ENCODE measurements at places on chromosomes 5 and 9. TPM values are rescaled to one million over a fixed set of nuclear protein-coding genes. Genes with fewer than 3 reads are reported as not detected.

GRCh38 chr9:37157726-37158377 lies 37.5 kb downstream of the ZCCHC7 start:
- no peak for DNase-seq

DNA sequence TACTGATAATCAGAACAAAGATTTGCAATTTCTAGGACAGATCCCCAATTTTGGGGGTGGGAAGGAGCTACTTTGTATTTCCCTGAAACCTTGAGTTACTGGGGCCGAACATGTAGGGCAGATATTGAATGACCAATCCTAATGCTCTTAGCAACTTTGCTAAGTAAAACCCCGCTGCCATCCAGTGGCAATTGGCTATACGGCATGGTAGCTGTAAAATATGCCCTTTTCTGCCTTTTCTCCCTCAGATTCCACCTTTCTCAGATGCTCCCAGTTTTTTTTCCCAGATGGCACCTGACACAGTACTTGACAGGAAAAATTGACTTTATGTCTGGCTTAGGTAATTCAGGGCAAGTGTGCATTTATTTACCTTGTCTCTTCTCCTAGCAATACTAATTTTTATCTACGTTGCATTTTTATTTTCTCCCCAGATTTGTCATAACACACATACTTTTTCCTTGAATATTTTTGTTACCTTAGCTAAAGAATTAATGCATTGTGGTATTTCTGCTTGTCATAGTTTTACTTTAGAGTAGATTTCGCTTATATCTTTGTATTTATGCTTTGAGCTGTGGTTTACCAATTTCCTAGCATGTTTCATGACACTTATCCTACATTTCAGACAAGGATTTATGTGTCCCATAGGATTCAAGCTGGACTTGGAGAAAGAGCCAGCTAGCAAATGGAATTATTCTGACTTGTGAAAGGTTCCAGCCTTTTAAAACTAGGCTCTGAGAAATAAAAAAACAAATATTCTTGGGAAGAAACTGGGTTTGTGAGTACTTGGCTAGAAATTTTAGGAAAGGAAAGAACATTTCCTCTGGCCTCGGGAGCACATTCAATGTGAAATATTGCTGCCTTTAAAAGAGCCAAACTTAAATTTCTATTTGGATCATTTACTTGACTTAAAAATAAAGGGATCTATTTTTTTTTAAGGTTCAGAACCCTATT lies 37.4 kb downstream of the PIK3R1 start:
- no peak for DNase-seq

- no peak for DNase-seq
Observed at GRCh38 chr5:157280927-157281326, 15.0 kb downstream of the CYFIP2 start.

Gene ZNF782
- 3.6 TPM for total RNA-seq

- DNase-seq = peak; percentile 81
Observed at GRCh38 chr5:172106511-172107356, 81.3 kb downstream of the STK10 start.

DNA sequence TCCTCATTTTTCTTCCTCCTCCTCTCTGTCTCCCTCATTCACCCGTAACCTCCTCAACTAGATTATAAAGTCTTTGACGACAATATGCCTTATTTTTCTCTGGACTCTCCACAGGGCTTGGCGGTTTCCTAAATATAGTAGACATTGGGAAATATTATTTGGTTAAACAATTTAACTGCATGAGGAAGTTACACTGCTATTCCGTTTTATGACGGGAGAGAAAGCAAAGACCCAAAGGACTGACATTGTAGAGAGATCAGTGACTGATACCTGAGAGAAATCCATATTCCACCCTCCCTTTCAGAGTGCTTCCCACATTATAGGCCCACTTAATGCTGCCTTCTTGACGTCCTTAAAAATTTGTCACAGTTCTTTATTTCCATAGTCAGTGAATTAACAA lies 51.2 kb downstream of the GDA start:
- DNase-seq = no peak

- no peak for DNase-seq
Observed at GRCh38 chr5:172111852-172112225, 76.2 kb downstream of the STK10 start.

DNA sequence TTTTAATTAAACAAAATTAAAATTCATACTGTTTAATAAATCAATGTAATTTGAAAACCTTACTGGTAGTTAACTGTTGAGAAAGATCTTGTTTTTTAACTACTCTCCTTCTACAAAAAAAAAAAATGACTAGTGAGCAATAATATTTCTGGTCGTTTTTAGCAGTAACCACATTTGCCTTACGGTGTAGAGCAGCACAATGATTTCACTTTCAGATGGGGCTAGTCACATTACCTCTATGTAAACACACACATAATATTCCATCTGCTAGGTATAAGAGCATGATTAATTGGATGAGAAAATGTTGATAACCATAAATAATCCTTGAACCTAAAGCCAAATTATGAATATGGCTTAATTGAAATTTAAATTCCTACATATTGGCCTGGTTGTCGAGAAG lies 198.1 kb downstream of the CHSY3 start:
- DNase-seq = no peak

GRCh38 chr5:106854922-106855321 lies 815.8 kb downstream of the EFNA5 start:
- no peak for DNase-seq

DNA sequence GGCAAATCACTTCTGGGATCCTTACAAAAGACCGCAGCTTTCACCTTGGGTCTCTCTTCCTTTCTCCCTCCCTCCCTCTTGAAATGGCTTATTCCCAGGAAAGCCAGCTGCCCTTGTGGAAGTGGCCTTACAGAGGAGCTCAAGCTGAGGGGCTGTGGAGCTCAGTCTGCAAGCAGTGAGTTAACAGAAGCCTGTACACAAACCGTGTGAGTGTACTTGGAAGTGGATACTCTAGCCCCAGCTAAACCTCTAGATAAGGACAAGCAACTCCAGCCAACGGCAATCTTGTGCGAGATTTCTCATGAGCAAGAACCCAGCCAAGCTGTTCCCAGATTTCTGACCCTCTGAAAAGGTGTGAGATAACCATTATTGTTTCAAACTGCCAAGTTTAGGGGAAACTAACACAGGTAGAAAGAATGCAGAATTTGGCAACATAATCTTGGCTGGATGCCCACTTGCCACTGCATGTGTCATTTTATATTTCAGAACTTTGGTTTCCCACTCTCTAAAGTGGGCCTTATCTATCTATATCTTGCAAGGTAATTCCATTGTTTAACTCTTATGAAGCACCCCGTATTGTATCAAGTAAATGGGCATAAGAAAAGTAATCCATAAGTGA lies 85.6 kb downstream of the CDH18 start:
- no peak for DNase-seq

- DNase-seq = no peak
Observed at GRCh38 chr5:44747396-44747795, 61.4 kb upstream of the MRPS30 start.

GRCh38 chr9:76358628-76359280 lies 35.5 kb downstream of the RFK start:
- DNase-seq = no peak

DNA sequence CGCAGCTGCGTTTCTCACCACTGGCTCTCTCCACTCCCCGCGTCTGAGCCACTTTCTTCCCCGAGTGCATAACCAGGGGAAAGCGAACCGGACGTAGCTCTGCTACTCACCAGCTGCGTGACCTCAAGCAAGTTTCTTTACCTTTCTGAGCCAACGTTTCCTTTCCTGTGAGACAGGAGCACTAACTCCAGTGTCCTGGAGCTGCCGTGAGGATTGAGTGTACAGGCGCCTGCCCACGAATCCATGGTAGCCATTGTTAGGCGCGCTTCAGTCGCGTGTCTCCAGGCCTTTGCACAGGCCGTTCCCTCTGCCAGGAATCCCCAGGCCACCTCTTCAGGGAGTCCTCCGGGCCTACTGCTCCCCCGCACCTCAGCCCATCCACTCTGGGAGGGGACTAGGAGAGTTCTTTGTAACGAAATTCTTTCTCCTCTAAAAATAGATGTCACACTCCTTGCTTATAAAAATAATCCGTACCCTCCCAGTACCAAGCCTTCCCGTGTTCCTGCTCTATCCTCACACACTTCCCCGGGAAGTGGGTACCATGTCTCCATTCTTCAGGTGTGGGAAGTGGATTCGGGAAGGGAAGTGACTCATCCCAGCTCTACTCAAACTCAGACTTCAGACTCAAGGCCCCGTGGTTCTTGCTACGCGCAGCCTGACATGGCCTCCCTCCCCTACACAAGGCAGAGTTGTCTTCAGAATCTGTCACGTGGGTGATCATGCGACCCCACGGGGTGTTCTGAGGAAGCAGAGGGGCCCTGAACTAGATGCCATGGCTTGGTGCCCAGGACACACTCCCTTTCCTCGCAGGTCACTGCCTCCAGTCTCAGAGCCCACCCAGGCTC lies 16.1 kb upstream of the CRB2 start:
- DNase-seq = no peak

GRCh38 chr5:31453522-31453921 lies 78.4 kb downstream of the DROSHA start:
- DNase-seq = no peak

GRCh38 chr5:170508660-170509347 lies 5.0 kb downstream of the KCNIP1 start:
- DNase-seq = no peak

Gene SWI5
- total RNA-seq = 16.3 TPM

DNA sequence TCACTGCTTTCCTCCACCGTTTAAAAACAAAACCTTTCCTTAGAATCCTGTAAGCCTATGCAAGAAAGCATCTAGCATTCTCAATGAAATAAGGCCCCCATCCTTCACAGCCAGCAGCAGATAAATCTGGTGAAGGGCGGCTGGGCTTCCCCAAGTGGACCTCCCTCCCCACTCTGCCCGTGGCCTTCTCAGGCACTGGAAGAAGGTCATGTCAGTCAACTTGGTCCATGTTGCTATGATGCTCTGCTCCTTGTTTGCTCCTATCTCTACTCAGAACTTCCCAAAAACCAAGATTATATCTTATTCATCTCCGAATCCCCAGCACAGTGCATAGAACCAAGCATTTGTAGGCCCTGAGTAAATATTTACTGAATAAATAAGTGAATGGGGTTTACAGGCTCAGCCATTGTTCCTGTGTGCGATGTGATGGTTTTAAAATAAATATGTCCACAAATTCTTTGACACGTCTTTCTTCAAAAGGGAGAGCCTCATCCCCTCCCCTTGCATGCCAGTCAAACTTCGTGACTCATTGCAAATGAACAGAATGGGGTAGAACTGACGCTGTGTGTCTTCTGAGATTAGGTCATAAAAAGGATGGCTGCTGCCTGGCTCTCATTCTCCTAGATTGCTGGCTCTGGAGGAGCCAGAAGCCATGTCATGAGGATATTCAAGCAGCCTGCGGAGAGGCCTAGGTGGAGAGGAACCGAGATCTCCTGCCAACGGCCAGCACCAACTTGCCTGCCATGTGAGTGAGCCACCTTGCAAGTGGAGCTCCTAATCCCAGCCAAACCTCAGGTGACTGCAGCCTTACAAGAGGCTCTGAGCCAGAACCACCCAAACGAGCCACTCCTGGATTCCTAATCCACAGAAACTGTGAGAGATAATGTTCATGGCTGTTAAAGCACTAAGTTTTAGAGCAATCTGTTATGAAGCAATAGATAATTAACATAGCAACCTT lies 70.5 kb downstream of the MED27 start:
- no peak for DNase-seq

Gene ACTBL2
- total RNA-seq = not detected

DNA sequence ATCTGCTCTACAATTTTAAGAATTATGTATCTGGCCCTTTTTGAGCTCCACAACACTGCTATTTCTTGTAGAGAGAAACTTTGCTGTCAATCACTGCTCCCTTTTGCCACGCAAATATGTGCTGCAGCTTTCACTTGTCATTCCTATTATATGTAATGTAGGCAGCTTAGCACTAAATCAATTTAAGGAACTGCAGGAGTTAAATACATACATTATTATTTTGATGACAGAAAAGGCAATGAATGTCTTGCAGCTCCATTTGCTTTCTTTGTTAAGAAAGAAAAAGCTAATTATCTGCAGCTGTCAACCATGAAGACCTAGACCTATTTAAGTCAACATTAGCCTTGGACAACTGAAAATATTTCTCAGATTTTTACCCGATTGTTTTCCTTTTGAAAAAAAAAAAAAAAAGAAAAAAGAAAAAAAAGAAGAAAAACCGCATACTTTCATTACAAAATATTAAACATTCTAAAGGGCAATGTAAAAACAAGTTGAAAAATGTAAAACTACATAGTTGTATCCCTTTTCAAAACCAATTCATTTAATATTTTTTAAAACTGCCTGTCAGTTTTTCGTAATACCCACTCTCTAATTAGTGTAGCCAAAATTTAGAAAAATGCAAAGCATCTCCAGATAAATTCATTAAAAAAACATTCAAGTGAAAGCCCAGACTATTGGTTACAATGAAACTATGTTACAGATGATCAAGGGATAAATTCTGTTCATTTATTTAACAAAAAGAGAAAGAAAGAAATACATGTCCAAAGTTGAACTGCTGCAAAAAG lies 57.2 kb downstream of the RFX3 start:
- DNase-seq = no peak

GRCh38 chr9:121185178-121185745 lies 16.4 kb downstream of the RAB14 start:
- DNase-seq = no peak

- DNase-seq = peak; percentile 63
Observed at GRCh38 chr5:135225856-135226560, 173.0 kb downstream of the MACROH2A1 start.

DNA sequence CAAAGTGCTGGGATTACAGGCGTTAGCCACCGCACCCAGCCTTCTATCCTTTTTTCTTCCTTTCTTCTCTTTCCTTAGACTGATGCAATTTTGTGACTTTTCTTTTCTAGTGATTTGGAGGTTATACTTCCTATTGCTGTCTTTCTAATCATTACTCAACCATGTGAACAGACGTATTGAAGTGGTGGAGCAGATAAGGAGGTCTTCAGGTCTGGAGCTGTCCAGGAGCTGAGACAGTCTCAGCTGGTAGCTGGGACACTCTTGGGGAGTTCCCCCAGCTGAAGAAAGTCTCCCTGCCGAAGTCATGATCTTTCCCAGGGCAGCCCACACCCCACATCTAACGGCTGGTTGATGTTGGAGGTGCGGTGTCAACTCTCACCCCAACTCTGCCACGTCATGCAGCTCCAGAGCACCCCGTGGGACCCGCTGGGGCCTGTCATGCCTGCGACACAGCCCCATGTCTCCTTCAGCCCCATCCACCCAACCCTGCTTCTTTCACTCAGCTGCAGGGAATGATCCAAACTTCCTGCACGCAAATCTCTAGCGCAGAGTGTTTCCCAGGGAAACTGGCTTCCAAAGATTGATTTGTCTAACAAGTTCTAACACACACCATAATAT lies 41.1 kb downstream of the NSUN2 start:
- no peak for DNase-seq

Measured in Right ventricle myocardium superior (tissue), 1 donor.